Right renal cortex interstitium (tissue), 3 donors: ENCODE measurements at places on chromosomes 5 and 9. TPM values are rescaled to one million over a fixed set of nuclear protein-coding genes. Genes with fewer than 3 reads are reported as not detected.

Gene MUSK
- 0.14 TPM for polyA plus RNA-seq

Gene FBP2
- not detected for polyA plus RNA-seq

GRCh38 chr9:70011366-70011765 is 32.3 kb upstream of the MAMDC2 start:
- DNase-seq: no peak

DNA sequence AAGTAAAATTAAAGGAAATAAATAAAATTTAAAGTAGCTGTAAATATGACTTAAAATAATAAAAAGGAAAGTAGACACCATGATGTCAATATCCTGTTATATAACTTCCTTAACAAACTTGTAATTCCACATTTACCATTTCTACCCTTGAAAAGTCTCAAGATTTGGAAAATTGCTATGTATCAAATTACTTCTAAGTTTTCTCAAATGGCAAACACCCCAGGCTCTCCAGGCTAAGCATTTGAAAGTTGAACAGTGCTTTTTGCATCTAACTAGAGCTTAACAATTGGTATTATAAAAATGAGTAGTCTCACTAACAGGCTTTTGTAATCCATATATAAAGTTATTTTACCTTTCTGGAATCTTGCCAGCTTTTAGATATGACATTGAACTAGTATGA is 41.5 kb upstream of the MACIR start:
- DNase-seq: no peak

DNA sequence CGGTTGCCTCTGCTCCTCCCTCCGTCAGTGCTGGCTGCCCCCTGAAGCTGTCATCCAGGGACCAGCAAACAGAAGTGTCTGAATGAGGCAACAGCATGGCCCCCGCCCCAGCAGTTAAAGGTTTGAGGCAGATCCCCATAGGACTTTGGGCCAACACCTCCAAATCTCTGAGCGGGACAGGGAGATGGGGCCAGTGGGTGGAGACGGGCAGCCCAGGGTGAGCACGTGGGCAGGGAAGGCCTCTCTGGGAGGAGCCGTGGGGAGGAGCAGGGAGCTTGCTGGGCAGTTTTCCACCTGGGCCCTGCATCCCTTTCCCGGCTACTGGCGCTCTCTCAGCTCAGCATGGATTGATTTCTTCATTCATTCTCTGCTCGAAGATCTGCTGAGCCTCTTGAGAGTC is 39.1 kb upstream of the NOTCH1 start:
- no peak for DNase-seq
